ENCODE measurements at places on chromosomes 2 and 18.

GRCh38 chr2:74441690-74442482 lies at the start of gene RTKN:
TSS of gene RTKN (minus strand) at chr2:74441937. CDS start at chr2:74441816, 121 bp downstream.
- DNase-seq: no peak

DNA sequence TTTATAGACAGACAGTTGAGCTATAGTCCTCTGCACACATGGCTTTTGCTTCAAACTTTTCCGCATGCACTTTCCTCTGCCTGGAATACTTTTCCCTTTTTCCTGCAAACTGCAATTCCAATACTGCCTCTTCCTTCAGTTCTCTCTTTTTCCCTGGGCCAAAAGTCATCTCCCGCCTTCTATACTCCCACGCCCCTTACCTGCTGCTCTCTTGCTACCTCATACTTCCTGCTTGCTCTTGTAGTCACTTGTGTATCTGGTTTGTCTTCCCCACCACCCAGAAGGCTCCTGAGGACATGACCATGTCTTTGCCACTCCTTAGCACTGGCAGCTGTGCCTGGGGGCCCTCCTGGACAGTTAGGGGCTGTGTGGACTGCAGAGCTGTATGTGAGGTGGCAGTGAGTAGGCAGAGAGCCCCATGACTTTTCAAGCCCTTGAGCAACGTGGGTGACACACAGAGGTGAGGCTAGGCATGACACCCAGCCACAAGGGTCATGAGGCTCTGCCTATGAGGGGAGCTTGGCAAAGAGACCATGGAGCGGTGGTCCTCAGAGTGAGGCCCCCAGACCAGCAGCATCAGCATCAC lies 23.2 kb downstream of the SPEG start:
- DNase-seq: no peak

GRCh38 chr18:62526098-62527025 lies 3.5 kb downstream of the ZCCHC2 start:
- peak; percentile 24 for DNase-seq

DNA sequence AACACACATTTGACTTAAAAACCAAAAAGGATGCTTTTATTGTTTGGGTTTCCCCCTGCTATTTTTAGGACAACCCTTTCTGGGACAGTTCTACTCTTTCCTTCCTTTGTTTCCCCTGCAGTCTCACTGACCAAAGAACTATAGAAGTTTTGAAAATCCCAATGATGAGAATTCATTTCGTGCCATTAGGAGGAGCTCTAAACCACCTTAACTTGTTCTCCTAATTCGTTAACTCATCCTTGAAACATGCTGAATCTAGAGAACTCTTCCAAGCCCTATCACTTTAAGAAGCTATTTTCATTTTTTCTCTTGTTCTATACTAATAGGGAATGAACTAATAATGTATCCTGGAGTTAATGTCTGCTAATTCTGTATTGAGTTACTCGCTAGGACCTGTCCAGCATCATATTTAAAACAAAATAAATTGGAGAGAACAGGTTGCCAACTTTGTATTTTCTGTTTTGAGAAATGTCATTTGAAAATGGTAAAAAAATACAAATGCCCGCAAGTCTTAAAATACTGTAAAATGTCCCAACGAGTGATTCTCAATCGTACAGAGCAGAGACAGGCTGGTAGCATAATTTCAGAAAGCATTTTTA lies 62.9 kb downstream of the AFTPH start:
- DNase-seq: no peak

DNA sequence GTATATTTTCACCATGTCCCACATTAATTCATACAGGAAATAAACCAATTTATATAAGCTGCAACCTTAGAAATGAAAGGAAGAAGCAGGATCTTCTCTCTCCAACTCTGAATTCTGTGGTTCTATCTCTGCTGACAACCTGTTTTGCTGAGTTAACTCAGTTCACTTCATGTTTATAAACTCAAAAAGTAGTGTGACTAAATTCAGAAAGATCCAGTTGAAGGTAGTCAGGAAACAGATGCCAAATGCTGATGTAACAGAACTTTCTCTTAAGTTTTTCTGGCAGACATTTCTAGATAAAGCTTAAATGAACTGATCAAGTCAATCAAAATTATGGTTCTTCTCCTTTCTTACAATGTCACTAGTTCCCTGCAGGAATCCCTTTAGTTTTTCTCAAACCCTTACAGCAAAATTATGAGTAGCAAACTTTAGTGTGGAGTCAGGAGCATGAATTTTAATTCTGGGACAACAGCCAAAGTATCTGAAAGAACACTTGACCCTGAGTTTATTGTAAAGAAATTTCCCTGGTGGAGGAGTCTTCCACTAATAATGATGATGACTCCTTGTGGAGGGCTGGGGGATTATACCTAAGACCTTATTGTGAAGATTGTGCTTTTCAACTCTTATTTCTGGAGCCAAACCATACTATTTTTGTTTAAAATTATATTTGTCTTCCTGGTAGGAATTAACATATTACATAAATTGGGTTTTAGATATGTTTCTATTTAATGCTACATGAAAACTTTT lies 216.9 kb downstream of the MYO3B start:
- no peak for DNase-seq

GRCh38 chr2:109312902-109313301 lies 183.9 kb downstream of the SH3RF3 start:
- no peak for DNase-seq
